Astrocyte (in vitro differentiated cells and primary cell): ENCODE measurements at places on chromosomes 11 and 22. TPM values are rescaled to one million over a fixed set of nuclear protein-coding genes. Genes with fewer than 3 reads are reported as not detected.

DNA sequence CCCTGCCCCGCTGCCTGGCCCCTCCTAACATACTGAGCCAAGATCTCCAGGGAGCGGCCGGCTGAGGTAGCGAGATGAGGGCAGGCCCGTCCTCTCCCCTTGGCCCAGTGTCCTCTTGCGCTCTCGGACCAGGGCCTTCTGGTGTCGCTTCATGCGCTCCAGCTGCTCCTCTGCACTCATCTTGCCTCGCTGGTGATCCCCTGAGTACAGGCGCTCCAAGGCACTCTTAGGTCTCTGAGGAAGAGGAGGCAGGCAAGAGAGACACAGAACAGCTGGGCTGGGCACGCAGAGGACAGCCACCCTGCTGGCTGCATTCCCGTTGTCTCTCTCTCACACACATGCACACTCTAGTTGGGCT, 50.6 kb downstream of the C11orf58 start:
- no peaks in the 10 kb centered on the region for H3K36me3 ChIP-seq
- H3K27ac ChIP-seq: no peak overlapping the region
- no peak for DNase-seq
- H3K4me1 ChIP-seq: peaks cover 46% of the 10 kb centered on the region
- no peak overlapping the region for H3K4me3 ChIP-seq

DNA sequence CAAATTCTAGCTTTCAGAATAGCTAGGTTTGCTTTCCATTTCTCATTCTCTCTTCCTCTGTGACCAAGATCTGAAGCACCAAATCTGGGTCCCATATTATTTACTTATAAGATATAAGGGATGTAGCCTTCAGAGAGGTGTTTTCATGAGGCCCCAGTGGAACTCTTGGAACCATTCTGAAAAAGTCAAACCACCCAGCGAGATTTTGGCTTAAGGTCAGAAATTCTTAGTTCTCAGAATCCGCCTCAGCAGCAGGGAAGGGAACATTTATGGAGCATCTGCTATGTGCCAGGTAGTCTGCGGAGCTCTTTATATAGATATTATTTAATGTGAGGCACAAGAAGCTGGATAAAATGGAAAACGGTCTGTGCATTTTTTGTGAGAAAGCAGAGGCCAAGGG, 6.3 kb downstream of the NAV2 start:
- peaks cover 36% of the 10 kb centered on the region for H3K4me1 ChIP-seq
- no peak overlapping the region for H3K4me3 ChIP-seq
- no peak overlapping the region for H3K27ac ChIP-seq
- no peaks in the 10 kb centered on the region for H3K27me3 ChIP-seq

- H3K4me1 ChIP-seq: peaks cover 4% of the 10 kb centered on the region
- H3K27ac ChIP-seq: no peak overlapping the region
- no peak overlapping the region for H3K4me3 ChIP-seq
- no peaks in the 10 kb centered on the region for H3K27me3 ChIP-seq
- peak; percentile 72 for DNase-seq
Measured at GRCh38 chr11:109733245-109733644, 311.3 kb downstream of the C11orf87 start.

DNA sequence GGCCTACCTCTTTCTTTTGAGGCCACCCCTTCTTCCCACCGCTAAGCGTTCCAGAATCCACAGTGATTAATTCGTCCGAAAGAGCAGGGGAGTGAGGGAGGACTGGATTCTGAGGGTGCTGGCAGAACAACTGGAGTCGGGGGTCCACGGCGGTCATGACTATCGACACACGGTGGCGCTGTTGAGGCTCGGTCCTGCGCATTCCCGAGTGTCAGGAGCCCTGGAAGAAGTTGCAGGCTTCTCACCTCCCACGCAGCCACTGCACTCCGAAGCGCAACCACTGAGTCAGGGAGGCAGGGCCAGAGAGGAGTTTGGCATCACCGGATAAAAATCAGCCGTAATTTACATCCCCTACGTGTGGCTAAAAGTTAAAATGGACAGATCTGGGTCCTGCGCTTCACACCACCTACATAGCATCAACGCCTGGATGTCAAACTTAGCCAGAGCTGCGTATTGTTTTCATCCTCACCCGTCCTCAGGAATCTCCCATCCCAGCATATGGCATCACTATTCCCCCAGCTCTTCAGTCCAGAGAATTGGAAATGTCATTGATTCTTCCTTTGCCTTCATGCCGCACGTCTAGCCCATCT, 10.7 kb upstream of the CTSF start:
- no peaks in the 10 kb centered on the region for H3K36me3 ChIP-seq
- H3K27me3 ChIP-seq: no peaks in the 10 kb centered on the region
- no peak overlapping the region for H3K4me3 ChIP-seq

- H3K27ac ChIP-seq: no peak overlapping the region
- H3K4me1 ChIP-seq: peaks cover under 1% of the 10 kb centered on the region
- no peak for DNase-seq
Measured at GRCh38 chr22:46287873-46288751, 8.6 kb upstream of the GTSE1 start.

DNA sequence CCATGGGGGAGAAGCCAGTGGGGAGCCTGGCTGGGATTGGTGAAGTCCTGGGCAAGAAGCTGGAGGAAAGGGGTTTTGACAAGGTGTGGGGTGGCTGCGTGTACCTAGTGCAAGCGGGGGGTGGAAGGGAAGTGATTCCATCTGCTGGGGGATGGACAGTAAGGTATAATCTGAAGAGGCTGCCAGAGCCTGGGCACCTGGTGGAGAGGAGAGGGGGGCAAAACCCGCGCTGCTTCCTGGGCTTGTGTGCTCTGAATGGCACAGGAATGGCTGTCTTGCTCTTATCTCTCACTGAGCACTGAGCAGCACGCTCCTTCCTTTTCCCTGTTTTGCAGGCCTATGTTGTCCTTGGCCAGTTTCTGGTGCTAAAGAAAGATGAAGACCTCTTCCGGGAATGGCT, 988 bp downstream of the BANF1 start:
- no peak for DNase-seq
- H3K36me3 ChIP-seq: peaks cover 27% of the 10 kb centered on the region
- H3K4me3 ChIP-seq: peak overlapping the region; percentile 99
- no peak overlapping the region for H3K27ac ChIP-seq
- no peaks in the 10 kb centered on the region for H3K27me3 ChIP-seq

DNA sequence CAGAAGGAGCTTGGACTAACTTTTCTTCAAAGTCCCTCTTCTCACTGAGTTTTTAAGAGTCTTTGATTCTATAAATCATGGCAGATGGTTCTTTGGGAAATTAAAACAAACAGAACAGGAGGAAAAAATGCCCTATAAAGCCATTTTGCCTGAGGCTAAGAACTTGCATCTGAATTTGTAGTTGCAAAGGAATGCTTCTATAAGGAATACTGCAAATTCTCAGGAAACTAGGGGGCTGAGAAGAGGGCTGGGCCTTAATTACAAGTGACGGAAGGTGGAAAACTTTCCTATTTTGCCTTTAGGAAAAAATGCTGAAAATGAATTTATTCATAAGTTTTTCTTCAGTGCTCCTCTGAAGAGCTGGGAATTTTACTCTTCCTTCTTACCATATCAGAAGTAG, 90.0 kb upstream of the NARS2 start:
- no peaks in the 10 kb centered on the region for H3K27me3 ChIP-seq
- H3K36me3 ChIP-seq: peaks cover 5% of the 10 kb centered on the region
- no peak for DNase-seq

GRCh38 chr22:22681221-22681739, 36.9 kb downstream of the GGTLC2 start:
- H3K4me3 ChIP-seq: no peak overlapping the region
- no peak for DNase-seq
- H3K27me3 ChIP-seq: peaks cover 3% of the 10 kb centered on the region
- H3K36me3 ChIP-seq: no peaks in the 10 kb centered on the region

DNA sequence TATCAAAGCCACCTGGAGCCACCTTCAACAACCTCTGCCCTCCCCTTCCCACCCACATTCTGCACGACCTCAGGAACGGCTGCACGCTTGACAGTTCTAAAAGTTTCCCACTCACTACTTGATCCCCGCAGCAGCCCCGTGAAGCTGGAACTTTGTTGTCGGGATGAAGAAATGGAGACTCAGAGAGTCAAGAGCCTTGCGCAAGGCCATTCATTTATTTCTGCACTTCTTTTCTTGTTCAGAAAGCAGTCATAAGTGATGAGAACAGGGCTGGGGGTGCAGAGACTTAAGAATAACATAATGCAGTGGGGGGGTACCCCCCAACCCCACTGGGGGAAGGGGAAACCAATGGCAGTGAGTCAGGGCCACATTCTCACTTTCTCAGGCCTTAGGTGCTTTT, 2.2 kb upstream of the ZFTA start:
- H3K4me3 ChIP-seq: no peak overlapping the region
- H3K36me3 ChIP-seq: no peaks in the 10 kb centered on the region
- H3K27ac ChIP-seq: no peak overlapping the region

DNA sequence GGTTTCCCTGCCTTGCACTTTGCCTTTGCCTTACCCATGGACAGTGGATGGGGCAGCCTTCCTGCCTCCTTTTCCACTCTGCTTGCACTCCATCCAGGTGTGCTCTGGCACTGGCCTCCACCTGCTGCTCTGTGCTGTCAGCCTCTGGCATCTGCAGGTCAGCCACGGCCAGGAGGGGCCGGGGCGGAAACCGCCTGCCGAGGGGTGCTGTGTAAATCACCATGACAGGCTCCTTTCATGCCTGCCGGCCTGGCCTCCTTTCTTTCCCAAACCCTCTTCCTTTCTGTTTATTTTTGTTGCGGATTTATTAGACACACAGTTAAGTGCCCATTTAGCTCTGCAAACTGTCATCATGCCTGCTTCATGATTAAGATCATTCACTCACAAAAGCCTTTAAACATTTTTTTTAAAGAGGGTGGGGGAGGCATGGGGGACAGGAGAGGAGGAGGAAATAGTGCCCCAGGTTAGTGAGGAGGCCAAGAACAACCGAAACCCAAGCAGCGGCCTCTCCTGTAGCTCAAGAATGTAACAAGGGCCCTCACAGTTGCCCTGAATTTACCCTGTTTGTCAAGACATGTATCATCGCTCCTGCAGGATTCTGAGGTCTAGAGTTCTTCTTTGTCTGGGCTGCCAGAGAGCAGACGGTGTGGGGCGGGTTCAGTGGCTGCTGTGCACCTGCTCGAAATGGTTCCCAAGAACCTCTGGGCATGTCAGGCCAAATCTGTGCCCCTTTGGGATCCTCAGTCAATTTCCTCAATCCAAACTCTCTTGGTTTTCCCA, 83.3 kb downstream of the BARX2 start:
- no peak overlapping the region for H3K4me3 ChIP-seq
- no peak overlapping the region for H3K27ac ChIP-seq
- H3K27me3 ChIP-seq: no peaks in the 10 kb centered on the region
- no peaks in the 10 kb centered on the region for H3K4me1 ChIP-seq

- no peaks in the 10 kb centered on the region for H3K4me1 ChIP-seq
- DNase-seq: no peak
- H3K27me3 ChIP-seq: no peaks in the 10 kb centered on the region
- H3K27ac ChIP-seq: no peak overlapping the region
Measured at GRCh38 chr11:94647926-94648325, 80.8 kb downstream of the PIWIL4 start.

MIF gene
- total RNA-seq: 906 and 942 TPM in 2 replicates

VPREB1 gene
- total RNA-seq: not detected in 2 replicates

SLC25A18 gene
- total RNA-seq: 0.48 and 0.55 TPM in 2 replicates

FGF3 gene
- not detected in 2 replicates for total RNA-seq

SERHL2 gene
- total RNA-seq: 1.2 and 2.2 TPM in 2 replicates
